ENCODE measurements at places on chromosomes 7 and 10.

GRCh38 chr7:43647339-43647672, 64.4 kb downstream of the STK17A start:
- no peak for DNase-seq

- no peak for DNase-seq
Measured at GRCh38 chr10:124614003-124614659, 130.0 kb downstream of the FAM53B start.

DNA sequence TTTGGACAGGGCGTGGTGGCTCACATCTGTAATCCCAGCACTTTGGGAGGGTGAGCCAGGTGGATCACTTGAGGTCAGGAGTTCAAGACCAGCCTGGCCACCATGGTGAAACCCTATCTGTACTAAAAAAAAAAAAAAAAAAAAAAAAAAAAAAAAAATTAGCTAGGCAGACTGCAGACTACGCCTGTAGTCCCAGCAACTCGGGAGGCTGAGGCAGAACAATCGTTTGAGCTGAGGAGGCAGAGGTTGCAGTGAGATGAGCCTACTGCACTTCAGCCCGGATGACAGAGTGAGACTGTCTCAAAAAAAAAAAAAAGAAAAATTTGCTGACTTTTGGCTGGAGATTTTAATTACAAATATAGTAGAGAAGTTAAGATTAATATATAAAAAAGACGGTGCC, 104.0 kb downstream of the HIPK2 start:
- no peak for DNase-seq

GRCh38 chr7:43756368-43757072, 2.0 kb upstream of the BLVRA start:
- no peak for DNase-seq

Measured in NCI-H1092 (cell line).